ENCODE measurements at places on chromosomes 2 and 18.

DNA sequence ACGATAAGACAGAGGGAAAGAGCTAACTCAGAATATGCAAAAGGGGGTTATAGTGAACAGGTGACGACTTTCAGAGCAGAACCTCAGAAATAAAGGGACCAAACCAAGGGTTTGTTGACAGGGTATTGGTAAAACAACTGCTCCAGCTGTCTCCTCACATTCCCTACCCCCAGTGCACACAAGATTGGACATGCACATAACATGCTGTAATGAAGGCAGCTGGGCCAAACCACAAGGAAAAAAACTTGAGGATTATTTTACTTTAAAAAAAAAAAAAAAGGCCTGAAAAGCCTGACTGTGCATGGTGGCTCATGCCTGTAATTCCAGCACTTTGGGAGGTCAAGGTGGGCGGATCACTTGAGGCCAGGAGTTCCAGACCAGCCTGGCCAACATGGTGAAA is 3.5 kb downstream of the RBM43 start:
- no peak for DNase-seq

- DNase-seq = peak; percentile 24
Measured at GRCh38 chr18:13218368-13218991, at the start of gene LDLRAD4. Gene LDLRAD4, plus strand, starts transcription at chr18:13218760.

- no peak for DNase-seq
Measured at GRCh38 chr2:31012406-31012805, 125.8 kb downstream of the GALNT14 start.

- no peak for DNase-seq
Measured at GRCh38 chr18:13380691-13381070, 162.1 kb downstream of the LDLRAD4 start.

GRCh38 chr18:46632401-46633071 is 24.5 kb downstream of the LOXHD1 start:
- no peak for DNase-seq
